Right renal pelvis (tissue), 4 donors: ENCODE measurements at places on chromosomes 4 and X. TPM values are rescaled to one million over a fixed set of nuclear protein-coding genes. Genes with fewer than 3 reads are reported as not detected.

PNCK gene
- polyA plus RNA-seq = 11.4 TPM

GRCh38 chr4:14434483-14434882, 567.8 kb upstream of the CPEB2 start:
- no peak for DNase-seq

DNA sequence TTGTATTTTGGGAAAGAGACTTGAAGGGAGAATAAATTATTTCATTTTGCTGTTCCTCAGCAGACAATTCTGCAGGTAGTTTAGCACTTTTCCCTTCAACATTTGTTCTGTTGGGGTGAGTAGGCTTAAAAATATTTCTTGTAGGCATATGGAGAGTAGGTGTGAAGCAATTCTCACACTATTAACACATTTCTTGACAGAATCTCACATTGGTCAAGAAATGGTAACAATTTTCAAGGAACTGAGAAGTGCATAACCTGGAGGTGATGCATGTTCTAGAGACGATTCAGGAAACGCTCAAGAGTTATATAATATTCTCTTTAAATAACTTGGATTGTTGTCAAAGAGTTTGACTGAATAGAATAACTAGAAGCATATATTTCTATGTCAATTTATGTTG, 658.2 kb downstream of the STIM2 start:
- no peak for DNase-seq

- DNase-seq = no peak
Measured at GRCh38 chr4:176539091-176539784, 219.5 kb downstream of the SPCS3 start.

- no peak for DNase-seq
Measured at GRCh38 chrX:118530219-118530911, 34.8 kb downstream of the DOCK11 start.

MAGEB10 gene
- not detected for polyA plus RNA-seq

IL21 gene
- polyA plus RNA-seq = not detected

MAGEA3 gene
- not detected for polyA plus RNA-seq

GRCh38 chrX:38563030-38563429, 1.7 kb downstream of the TSPAN7 start:
- no peak for DNase-seq

GRCh38 chr4:139786494-139787354, 121.1 kb downstream of the MGST2 start:
- DNase-seq = no peak

- no peak for DNase-seq
Measured at GRCh38 chrX:119231936-119232445, 4.1 kb upstream of the PGRMC1 start.

DNA sequence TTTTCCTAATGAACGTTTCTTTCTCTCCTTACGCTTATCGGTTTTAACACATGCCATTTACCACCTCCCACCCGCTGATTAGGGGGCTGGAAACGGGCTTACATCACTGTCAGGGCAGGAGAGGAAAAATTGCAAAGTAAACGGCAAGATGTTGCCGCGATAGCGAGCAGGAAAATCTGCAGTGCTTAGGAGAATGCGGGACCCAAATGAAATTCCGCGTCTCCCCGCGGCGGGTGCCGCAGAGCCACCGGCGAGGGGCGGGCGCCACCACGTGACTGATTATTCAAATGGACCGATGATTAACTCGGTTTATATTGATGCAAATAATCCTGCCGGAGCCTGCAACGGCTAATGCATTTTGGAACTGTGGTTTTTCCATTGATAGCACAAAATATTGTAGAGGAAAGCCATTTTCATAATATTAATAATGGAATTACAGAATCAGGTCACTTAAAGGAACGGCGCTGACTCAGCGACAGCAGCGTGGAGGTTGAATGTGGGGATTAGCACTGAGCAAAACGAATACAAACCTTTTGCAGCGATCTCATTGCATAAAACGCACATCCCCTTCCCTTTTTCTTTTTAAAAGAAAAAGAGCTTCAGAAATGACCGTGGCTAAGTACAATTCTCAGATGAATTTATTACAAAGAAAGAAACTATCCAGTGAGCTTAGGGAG, 224.2 kb downstream of the STIM2 start:
- peak; percentile 13 for DNase-seq

GAGE2A gene
- not detected for polyA plus RNA-seq

SCD5 gene
- 34.5 TPM for polyA plus RNA-seq

GRCh38 chr4:8220661-8221450, 21.8 kb downstream of the SH3TC1 start:
- no peak for DNase-seq

BEX5 gene
- polyA plus RNA-seq = 12.8 TPM
